H7 (cell line): ENCODE measurements at places on chromosomes 12 and 14. TPM values are rescaled to one million over a fixed set of nuclear protein-coding genes. Genes with fewer than 3 reads are reported as not detected.

The PAX9 gene
- 0.04 TPM in 1 of 2 replicates, not detected in the other for total RNA-seq

The OTUB2 gene
- 3.0 and 4.4 TPM in 2 replicates for total RNA-seq

GRCh38 chr12:116265351-116266147 lies 11.9 kb downstream of the MED13L start:
- no peak for DNase-seq

- no peak for DNase-seq
These were observed 14.0 kb downstream of the RNF34 start for GRCh38 chr12:121413917-121414316.

The KRT6C gene
- total RNA-seq: not detected in 2 replicates

The FAIM2 gene
- not detected in 2 replicates for total RNA-seq

GRCh38 chr12:105235281-105235731 lies 668 bp downstream of the APPL2 start:
- DNase-seq: peak; percentile 22

- DNase-seq: no peak
These were observed 41.8 kb upstream of the HIF1A start for GRCh38 chr14:61653507-61653906.

The MIA2 gene
- total RNA-seq: 11.0 and 13.4 TPM in 2 replicates

- DNase-seq: no peak
These were observed 402.2 kb upstream of the FAR2 start for GRCh38 chr12:28746734-28747325.

GRCh38 chr12:96876966-96877365 lies 30.1 kb upstream of the NEDD1 start:
- DNase-seq: no peak

The FAM186B gene
- total RNA-seq: 0.11 and 0.21 TPM in 2 replicates

DNA sequence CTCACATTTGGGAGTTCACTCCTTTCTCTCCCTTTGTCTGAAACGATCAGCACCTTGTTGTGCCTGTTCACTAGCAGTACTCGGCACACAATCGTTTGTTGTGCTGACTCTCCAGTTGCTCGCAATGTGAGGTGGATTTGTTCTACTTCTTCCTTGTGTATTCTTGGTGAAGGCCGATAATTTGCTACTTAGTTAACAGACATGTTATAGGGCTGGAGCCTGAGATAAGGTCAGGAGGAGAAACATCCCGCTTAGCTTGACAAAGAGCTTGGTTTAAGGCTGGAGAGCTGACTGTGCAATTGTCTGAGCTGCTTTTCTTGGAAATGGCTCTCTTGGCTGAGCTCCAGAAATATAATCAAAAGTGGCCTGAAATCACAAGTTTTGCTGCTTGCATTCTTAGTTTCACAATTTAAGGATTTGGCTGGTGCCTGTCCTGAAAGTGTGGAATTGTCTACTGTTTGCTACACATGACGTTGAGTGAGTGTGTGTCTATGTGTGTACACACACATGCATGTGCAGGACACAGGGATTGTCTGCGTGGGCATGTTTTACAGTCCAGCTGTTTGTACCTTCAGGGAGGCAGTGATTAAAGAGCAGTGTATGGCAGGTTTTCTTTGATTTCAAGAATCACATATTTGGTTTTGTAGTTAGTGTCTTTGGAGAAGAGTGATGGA lies 77.7 kb downstream of the ARF6 start:
- DNase-seq: no peak

DNA sequence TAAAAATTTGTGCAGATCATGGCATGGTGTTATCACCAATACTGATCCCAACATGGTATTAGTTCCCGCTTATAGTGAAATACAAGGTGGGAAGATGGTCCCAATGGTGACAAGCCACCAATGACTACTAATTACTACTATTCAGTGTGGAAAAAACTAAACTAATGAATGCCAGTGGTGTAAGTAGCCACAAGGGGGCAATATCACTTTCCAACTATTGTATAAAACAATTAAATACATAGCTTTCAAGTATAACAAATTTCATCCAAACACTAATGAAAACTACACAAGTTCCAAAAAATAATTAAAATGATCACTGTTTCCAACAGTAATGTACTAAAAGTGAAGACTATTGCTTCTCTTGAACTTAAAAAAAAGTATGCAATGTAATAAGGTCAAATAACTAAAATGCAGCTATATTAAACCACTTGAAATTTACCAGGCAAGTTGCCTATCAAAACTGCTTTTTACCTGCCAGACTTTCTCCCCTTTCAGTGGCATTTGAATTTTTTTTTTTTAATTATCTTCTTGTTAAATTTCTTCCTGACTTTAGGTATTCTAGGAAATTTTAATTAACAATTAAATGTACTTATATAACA lies 58.0 kb downstream of the PAPLN start:
- peak; percentile 57 for DNase-seq
